ENCODE measurements at places on chromosomes 13 and 19.
A peak's percentile ranks its signal among the peaks of the same experiment; 100 is the strongest.

- peak overlapping the region; percentile 21 for H3K27ac ChIP-seq
- H3K4me1 ChIP-seq, result peaks cover 27% of the 10 kb centered on the region
- H3K36me3 ChIP-seq, result peaks cover 18% of the 10 kb centered on the region
- peak; percentile 59 for DNase-seq
- H3K4me3 ChIP-seq, result no peak overlapping the region
These were observed 22.5 kb downstream of the C13orf46 start for GRCh38 chr13:113951246-113951999.

- DNase-seq, result no peak
- no peaks in the 10 kb centered on the region for H3K36me3 ChIP-seq
- no peaks in the 10 kb centered on the region for H3K27me3 ChIP-seq
- no peak overlapping the region for H3K27ac ChIP-seq
- H3K4me3 ChIP-seq, result no peak overlapping the region
These were observed 970.5 kb downstream of the UQCRFS1 start for GRCh38 chr19:28242317-28242927.

- no peaks in the 10 kb centered on the region for H3K36me3 ChIP-seq
- DNase-seq, result no peak
- no peak overlapping the region for H3K4me3 ChIP-seq
- peaks cover 1% of the 10 kb centered on the region for H3K27me3 ChIP-seq
- no peak overlapping the region for H3K27ac ChIP-seq
- H3K4me1 ChIP-seq, result no peaks in the 10 kb centered on the region
These were observed 101.2 kb upstream of the SCEL start for GRCh38 chr13:77434289-77434688.

- peaks cover 45% of the 10 kb centered on the region for H3K27me3 ChIP-seq
- H3K4me3 ChIP-seq, result no peak overlapping the region
- H3K4me1 ChIP-seq, result peaks cover 11% of the 10 kb centered on the region
- H3K36me3 ChIP-seq, result no peaks in the 10 kb centered on the region
- no peak overlapping the region for H3K27ac ChIP-seq
These were observed 41.4 kb upstream of the SERP2 start for GRCh38 chr13:44331912-44332851.

DNA sequence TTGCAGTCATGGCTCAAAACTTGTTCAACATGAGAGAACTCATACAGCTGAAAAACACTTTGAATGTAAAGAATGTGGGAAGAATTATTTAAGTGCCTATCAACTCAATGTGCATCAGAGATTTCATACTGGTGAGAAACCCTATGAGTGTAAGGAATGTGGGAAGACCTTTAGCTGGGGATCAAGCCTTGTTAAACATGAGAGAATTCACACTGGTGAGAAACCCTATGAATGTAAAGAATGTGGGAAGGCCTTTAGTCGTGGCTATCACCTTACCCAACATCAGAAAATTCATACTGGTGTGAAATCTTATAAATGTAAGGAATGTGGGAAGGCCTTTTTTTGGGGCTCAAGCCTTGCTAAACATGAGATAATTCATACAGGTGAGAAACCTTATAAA, 20.1 kb downstream of the ZNF283 start:
- DNase-seq, result no peak
- H3K27ac ChIP-seq, result no peak overlapping the region
- no peaks in the 10 kb centered on the region for H3K4me1 ChIP-seq
- H3K4me3 ChIP-seq, result no peak overlapping the region

DNA sequence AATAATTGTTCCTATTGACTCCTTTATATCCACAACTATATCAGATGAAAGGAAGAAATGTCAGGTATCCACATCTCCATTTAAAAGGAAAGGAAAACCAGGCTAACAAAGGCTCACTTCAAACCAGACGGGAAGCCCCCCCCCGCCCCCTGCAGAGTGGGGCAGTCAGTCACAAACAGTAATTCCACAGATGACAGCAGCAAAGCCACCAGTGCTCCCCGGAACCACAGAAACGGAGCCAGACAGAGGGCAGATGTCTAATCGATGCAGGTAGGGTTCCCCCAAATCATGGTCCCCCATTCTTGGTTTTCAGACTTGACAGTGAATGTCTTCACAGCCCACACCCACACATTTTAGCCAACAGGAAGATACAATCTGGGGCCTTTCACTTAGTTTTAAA, 100.8 kb downstream of the STK24 start:
- peaks cover 53% of the 10 kb centered on the region for H3K4me1 ChIP-seq
- DNase-seq, result no peak
- H3K4me3 ChIP-seq, result peak overlapping the region; percentile 65
- H3K27ac ChIP-seq, result peak overlapping the region; percentile 89
- H3K27me3 ChIP-seq, result no peaks in the 10 kb centered on the region

All from HFFc6 (cell line).